Amygdala (tissue), 56 donors: ENCODE measurements at places on chromosomes 11 and 22.

DNA sequence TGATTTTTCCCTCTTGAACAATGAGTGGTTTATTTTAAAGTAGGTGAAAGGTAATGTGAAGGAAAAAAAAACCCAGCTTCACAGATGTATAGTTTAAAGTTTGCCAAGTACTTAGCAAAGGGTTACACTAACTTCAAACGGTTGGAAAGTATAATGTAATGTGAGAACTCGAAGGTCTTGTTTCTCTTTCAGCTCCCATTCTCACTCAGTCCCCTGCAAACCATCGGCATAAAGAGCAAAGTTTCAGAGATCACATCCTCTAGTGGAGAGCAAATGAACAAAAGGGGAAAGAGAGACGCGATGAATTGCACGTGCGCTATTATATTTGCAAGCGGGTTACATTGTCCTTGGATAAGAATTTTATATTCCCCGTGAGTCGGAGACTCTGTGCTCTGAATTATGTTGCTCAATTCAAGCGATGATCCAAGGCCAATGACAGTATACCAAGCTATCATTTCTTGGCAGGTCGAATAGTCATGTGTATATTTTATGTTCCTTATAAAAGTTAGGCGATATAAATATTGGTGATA, 37.6 kb upstream of the BIRC3 start:
- DNase-seq = no peak

DNA sequence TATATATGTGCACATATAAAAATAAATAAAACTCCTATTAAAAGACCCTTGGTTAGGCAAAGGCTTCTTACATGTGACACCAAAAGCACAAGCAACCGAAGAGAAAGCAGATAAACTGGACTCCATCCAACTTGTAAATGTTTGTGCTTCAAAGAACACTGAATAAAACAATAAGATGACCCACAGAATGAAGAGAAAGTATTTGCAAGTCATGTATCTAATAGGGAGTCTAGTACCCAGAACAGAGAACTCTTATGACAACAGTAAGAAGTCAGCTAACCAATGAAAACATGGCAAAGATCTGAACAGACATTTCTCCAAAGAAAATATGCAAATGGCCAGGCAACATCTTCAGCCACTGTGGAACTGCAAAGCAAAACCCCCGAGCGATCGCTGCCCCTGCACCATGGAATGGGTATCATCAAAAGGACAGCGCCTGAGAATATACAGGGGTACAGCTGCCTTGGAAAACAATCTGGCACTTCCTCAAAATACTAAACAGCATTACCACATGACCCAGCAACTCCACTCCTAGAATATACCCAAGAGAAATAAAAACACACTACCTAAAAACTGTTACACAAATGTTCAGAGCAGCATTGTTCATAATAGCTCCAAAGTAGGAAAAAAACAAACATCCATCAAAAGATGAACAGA, 17.2 kb downstream of the BRD1 start:
- DNase-seq = no peak

- DNase-seq = no peak
Measured at GRCh38 chr11:126431401-126432064, 76.0 kb downstream of the ST3GAL4 start.

DNA sequence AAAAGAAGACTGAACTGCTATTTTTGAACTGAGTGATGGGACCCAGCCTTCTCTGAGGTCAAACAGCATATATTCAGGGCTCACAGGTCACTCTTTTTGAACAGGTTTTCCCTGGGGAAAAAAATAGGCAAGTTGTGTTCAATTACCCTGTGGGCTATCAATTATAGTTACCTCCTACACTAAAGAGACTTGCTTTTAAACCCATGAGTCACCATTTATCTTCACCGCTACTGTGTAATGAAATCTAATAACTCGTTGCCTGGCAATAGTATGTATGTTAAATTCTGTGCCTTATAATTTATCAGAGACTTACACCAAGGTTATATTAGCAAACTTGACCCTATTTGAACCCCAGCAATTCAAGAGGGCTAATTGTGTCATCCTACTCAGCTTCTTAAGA, 98.5 kb downstream of the CYP2R1 start:
- DNase-seq = no peak

DNA sequence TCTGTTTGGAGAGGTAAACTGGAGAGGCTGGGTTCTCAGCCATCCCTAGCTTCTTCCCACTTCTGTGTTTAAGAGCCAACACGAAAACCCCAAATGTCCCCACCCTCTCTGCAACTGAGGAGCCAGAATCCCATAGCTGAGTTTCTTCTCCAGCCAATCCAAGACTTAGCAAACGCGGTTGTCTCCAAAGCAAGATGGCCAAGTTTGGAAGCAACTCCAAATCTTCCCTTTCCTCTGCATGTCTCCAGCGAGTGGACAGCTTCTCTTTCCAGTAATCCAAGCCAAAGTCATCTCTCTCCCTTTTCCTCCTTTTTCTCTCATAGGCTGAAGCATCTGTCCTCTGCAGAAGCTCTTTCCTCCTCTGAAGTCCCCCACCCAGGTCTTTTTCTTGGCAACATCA, 539.2 kb downstream of the MIAT start:
- DNase-seq = no peak

DNA sequence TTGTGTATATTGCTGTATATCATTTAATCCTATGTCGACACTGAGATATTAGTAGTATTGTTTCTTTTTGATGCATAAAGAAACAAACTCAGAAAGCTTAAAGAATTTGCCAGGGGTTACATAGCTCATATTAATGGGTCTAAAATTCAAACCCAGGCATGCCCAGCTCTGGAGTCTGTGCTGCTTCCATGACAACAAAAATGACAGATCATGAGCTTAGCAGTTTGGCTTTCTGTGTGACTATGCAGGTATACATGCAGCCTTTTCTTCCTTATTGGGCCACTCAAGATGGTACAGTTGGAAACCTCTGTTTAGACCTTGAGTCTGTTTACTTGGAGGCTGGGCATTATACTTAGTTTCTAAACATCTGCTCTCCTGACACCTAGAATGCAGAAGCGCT, 220.5 kb upstream of the TENM4 start:
- DNase-seq = no peak

DNA sequence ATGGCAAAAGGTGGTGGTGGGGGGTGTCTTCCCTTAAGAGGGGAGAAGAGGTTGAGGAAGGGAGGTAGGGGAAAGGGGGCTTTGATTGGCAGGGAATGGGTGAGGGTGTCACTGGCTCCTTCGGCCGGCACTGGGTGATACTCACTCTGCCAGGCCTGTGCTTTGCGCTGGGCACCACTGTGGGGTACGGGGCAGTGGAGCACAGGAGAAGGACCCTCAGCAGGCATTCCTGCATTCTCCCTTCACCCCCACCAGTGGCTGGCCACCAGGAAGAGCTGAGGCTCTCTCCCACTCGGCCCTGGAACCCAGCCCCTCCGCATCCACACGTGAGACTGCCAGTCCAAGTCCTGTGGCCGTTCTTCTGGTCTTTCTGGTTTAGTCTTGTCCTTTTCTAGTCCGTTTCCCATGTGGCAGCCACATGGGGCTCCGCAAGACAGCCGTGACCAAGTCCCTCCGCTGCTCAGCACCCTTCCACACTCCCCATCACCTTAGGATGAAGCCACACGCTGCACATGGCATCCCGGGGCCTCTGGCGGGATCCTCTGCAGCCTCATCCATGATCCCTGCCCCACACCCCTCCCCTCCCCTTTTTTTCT, 8.0 kb downstream of the CAPN5 start:
- DNase-seq = no peak

DNA sequence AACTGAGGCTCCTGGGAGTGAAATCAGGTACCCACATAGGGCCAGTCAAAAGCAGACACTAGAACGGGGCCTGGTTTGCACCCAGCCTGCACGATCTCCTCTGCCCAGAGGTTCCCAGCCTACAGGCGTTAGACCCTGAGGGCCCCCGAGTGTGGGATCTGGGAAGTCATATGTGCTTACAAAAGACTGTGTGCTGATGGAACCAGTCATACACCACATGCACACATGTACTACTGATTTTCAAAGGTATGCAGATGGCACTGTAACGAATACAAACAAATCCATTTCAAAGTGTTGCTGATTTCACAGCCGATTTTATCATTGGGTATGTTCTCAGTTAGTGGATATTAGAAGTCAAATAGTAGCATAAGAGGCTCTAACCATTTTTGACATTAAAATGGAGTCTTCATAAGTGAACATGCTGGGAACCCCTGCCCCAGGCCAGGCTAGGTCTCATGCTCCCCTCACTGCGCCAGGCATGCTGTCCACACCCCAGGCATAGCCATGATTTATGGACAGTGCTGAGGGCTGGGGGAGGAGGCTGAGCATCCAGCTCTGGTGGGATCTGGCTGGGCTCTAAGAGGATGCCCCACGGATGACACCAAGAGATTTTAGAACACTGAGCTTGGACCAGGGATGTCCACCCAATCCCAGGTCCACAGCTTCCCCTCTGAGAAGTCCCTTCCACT, 38.6 kb upstream of the LRRC32 start:
- DNase-seq = no peak

GRCh38 chr11:125071846-125072217, 8.7 kb downstream of the SLC37A2 start:
- no peak for DNase-seq

GRCh38 chr22:48605856-48606481, 1221.7 kb downstream of the BRD1 start:
- DNase-seq = no peak

DNA sequence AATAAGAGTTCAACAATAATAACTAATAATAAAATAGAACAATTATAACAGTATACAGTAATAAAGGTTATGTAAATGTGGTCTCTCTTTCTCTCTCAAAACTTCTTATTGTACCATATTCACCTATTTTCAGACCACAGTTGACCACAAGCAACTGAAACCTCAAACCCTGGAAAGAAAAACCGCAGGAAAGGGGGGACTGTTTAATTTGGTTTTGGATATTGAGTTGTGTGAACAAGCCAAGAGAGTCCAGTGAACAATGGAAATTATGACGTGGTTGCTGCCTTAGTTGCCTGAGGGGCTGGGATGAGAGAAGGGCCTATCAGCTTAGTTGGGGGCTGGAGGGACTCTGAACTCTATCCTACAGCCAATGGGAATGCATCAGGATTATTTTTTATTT, 178.7 kb upstream of the POU2AF2 start:
- no peak for DNase-seq

- DNase-seq = no peak
Measured at GRCh38 chr11:75516886-75517285, 8.9 kb downstream of the GDPD5 start.

DNA sequence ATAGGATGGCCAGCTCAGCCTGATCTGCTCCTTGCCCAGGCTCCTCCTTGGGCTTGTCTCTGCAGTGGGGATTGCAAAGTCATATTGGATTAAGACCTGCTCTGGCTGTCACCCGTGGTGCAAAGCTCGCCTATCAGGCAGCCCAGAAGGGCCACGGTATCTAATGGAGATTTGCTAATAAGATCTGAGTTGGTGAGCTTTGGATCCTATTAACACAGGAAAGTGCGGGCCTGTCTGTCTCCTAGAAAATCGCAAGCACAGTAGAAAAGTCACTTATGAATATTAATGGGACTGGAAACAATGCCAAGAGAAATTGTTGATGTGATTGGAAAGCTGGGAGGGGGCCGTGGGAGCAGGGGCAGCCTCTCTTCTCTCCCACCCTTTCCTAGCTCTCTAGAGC, 72.8 kb downstream of the CHST1 start:
- DNase-seq = no peak

DNA sequence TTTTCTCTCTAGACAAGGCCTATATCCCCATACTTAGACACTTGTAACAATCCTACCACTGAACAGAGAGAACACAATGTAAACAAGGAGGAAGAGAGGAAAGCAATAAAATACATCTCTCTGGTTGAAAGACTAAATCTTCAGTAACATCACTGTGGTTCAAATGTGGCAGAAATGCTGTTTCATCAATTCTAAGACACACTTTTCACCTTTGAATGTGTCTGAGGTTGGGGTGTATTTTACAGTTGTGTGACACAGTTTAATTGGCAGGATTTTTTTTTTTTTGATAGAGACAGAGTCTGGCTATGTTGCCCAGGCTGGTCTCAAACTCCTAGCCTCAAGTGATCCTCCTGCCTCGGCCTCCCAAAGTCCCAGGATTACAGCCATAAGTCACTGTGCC, 79.5 kb downstream of the AMBRA1 start:
- DNase-seq = no peak

GRCh38 chr11:110565357-110566336, 135.9 kb downstream of the FDX1 start:
- no peak for DNase-seq

- DNase-seq = no peak
Measured at GRCh38 chr22:49701380-49702067, 126.1 kb downstream of the BRD1 start.

DNA sequence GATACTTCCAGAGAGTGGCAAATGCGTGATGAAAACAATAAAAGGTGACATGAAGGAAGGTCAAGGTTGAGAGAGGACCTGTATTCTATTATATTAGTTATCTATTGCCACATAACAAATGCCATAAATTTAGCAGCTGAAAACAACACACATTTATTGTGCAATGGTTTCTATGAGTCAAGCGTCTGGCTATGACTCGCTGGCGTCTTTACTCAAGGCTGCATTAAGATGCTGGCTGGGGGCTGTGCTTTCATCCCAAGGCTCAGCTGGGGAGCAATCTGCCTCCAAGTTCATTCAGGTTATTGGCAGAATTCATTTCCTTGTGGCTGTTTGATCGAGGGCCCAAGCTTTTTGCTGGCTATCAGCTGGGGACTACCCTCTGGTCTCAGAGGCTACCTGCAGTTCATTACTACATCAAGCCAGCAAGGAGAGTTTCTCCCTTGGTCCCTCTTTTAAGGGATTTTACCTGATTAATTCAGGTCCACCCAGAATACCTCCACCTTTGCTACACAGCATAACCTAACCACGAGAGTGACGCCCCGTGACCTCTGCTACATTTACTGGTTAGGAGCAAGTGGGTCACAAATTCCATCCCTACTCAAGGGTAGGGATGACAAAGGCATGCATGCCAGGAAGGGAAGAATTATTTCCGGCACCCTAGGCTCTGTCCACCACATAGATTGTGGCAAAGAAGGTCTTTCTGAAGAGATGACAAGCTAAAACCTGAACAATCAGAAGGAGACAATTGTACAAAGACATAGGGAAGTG, 549.1 kb downstream of the MN1 start:
- DNase-seq = no peak

DNA sequence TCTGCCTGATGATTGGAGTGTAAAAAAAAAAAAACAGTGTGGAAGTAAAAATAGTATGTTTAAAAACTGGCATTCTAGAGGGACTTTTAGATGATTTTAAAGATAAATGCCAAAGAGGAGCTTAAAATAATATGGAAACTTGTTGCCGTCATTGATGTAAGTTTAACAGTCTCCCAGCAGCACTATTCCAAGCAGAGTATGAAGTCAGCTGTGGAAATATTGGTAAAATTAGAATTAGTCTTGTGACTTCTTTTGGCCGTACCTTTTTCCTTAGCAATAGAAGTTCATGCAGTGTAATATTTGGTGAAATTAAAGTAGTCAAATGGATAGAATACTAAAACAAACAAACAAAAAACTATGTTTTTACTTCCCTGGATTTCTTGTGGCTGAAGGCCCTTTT, 134.9 kb downstream of the METTL15 start:
- no peak for DNase-seq

GRCh38 chr22:41256254-41257253, 15.8 kb upstream of the CHADL start:
- no peak for DNase-seq

GRCh38 chr11:85826116-85826855, 15.3 kb upstream of the SYTL2 start:
- DNase-seq = peak; percentile 13

GRCh38 chr11:124198897-124199296, 15.8 kb downstream of the OR10D3 start:
- DNase-seq = no peak

- DNase-seq = no peak
Measured at GRCh38 chr11:70517203-70517602, 118.9 kb downstream of the CTTN start.
